ENCODE measurements at places on chromosomes 6 and 20. TPM values are rescaled to one million over a fixed set of nuclear protein-coding genes. Genes with fewer than 3 reads are reported as not detected.

FAM162B gene
- total RNA-seq = not detected

CRISP2 gene
- total RNA-seq = not detected

PPP1R14C gene
- total RNA-seq = 0.86 TPM

ZC2HC1B gene
- total RNA-seq = not detected

TRMT11 gene
- total RNA-seq = 49.1 TPM

CDH4 gene
- 0.11 TPM for total RNA-seq

All from activated CD8-positive, alpha-beta T cell treated with anti-CD3 and anti-CD28 coated beads for 36 hours (primary cell).